ENCODE measurements at places on chromosomes 7 and 10.

DNA sequence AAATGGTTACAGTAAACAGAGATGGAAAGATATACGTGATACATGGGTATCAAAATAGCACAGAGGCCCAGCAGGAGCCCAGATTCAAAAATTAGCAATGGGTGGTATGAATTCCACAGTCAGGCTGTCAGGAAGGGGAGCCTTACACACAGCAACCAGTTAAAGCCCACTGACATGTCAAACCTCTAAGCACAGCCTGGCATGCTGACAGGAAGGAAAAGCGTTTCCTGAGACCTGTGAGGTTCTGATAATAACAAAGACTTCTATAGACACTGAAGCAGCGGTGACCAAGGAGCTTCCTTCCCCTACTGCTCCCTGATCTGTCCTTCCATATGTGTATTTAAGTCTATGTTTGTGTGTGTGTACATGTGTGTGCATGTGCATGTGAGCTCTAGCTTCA, 89.9 kb downstream of the PHYHIPL start:
- DNase-seq = no peak

DNA sequence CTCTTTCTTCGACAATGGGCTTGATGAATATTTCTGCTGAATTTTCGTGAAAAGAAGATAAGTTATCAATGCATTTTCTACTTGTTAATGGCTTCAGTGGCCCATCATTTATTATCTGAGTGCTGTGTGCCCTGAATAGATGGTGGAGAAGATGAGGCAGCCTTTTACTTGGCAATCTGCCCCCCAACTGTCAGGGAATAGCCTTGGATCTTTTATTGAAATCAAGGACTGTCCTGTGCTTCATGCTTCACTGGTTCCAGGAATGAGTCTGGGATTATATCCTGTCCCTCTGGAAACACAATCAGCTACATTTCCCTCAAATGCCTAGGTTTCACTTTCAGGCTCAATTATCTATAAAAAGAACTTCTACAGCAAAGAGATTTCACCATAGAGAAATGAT, 75.9 kb upstream of the NXPH1 start:
- no peak for DNase-seq

- no peak for DNase-seq
Measured at GRCh38 chr10:97381626-97382025, 19.5 kb downstream of the RRP12 start.

DNA sequence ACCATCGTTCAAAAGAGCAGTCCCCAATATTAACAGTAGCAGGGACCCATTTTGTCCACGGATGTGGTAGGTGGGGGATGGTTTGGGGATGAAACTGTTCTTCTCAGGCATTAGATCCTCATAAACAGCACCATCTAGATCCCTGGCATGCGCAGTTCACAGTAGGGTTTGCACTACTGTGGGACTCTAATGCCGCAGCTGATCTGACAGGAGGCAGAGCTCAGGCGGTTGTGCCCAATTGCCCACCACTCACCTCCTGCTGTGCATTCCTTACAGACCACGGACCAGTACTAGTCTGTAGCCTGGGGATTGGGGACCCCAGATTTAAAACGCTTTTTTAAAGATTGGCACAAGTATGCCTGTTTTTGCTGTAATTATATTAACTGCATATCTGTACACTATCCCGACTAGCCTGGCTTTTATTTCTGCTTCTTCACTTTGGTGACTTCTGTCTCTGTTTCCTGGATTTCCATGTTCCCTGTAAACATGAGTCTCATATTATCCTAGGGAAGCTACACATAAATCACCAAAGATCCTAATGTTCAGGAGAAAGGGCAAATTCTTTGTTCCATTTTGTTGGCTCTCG, 163.3 kb upstream of the AKR1E2 start:
- DNase-seq = no peak

GRCh38 chr10:50416181-50416824, 165.0 kb upstream of the ASAH2 start:
- no peak for DNase-seq

- no peak for DNase-seq
Measured at GRCh38 chr10:58631715-58632114, 119.0 kb downstream of the BICC1 start.

- no peak for DNase-seq
Measured at GRCh38 chr10:52785418-52785817, 12.8 kb upstream of the MBL2 start.

DNA sequence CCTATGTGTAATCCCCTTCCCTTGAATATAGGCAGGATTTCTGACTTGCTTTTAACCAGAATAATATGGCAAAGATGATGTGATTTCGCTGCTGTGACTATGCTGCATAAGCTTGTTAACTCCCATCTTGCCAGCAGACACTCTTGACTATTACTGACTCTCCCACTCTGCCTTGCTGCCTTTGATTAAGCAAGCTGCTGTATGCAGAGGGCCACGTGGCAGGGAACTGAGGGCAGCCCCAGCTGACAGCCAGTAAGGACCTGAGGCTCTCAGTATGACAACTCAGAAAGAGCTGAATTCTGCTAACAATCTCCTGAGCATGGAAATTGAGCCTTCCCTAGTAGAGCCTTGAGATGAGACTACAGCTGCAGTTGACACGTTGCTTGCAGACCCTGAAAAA, 279.4 kb upstream of the CACNA2D1 start:
- no peak for DNase-seq

- no peak for DNase-seq
Measured at GRCh38 chr10:21238717-21239116, 286.8 kb downstream of the SKIDA1 start.

DNA sequence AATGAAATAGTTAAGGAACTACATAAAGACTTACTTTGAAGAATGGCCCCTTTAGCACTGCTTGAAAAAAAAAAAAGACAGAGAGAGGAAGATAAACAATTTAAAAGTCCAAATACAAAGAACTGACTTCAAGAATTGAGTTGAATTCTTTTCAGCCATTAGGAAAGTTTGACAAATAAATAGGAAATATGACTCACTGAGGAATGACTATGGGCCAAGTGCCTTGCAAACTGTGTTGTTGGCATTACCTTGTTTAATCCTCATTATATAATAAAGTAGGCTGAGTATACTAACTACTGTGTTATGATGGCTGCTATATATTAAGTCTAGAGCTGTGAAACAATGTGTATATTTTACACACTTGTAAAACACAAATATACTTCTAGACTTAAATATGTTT, 151.1 kb downstream of the ELMO1 start:
- no peak for DNase-seq

DNA sequence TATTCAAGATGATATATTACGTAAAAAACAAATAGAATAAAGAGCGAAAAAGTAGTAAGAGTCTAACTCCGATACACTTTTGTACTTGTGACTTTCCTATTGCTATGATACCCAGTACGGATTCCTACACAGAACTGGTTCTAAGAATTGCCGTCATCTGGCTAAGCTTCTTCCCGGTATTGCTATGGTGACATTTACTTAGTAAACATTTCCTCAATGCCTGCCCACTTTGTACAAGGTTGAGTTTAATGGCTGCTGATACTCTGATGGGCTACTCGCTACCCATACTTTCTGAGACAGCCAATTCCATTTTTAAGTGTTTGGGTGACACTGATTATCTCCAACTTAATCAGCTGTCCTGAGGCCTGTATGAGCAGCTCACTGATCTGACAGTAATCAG, 55.6 kb downstream of the OSBPL3 start:
- DNase-seq = no peak

- DNase-seq = no peak
Measured at GRCh38 chr7:75796420-75796819, 17.2 kb downstream of the CCL24 start.

- peak; percentile 47 for DNase-seq
Measured at GRCh38 chr7:131688738-131689661, 132.6 kb upstream of the PODXL start.

DNA sequence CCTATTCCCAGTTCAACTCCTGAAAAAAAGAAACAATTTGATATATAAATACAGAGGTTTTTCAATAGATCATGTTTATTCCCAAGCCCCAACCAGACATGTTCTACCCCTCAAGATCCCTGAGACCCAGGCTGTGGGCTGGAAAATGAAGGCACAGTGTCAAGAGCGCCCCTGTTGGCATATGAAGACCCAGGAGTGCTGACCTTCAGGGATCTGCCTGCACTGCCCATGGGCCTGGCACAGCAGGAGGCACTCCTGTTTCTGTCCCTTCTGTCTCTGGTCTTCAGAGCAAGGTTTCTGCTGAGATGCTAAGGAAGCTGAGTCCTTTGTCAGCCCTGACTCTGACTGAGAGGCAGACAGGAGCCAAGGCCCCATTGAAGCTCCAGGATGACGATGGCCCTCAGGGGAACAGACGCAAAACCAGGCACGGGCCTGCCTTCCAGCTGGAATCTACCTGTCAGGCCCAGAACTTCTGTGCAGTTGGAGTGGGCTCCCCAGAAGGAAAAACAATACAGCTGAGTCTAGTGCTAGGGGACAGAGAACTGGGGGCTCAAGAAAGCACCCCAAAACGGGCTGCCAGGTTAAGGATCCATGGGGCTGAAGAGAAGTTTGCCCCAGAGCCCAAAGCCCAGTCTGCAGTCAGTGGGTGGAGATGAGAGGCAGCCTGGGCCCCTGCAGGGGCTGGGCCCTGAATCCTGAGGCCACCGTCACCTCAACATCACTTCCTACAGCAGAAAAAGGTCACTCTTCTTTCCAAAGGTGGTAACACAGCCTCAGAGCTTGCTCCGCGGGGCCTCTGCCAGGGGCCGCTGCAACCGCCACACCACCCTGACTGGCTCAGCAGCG, 6.7 kb upstream of the AIFM2 start:
- DNase-seq = no peak

GRCh38 chr10:72009425-72010081, 45.4 kb downstream of the CHST3 start:
- no peak for DNase-seq

- DNase-seq = no peak
Measured at GRCh38 chr10:7312488-7312857, 98.4 kb downstream of the SFMBT2 start.

DNA sequence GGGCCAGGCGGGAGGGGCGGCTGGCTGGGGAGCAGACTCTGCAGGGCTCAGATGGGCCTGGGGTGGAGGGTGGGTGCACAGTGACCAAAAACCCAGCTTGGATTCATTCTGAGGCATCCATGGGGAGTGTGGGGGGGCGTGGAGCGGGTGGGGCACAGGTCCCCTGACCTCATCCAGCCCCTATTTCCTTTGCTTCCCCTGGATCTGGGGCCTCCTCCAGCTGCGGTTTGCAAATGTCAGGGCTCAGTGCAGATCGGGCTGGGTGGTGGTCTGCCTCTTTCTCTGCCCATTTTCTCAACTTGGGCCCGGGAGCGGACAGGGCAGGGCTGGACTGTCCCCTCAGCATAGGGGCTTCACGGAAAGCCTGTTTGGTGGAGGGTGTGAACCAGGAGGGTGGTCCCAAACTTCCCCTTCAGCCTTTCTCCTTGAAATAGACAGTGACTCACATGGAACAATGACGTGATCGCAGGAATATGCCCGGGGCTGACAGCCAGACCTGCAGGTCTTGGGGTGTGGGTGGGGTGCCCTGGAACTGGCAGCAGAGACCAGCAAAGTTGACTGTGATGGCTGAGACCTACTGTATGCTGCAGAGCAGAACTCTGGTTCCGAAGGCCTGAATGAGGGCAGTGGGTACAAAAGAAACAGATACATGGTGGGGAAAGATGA, 72.9 kb upstream of the PODXL start:
- no peak for DNase-seq

- no peak for DNase-seq
Measured at GRCh38 chr10:118590334-118590733, 5.1 kb downstream of the PRLHR start.

- no peak for DNase-seq
Measured at GRCh38 chr10:43691485-43691884, 42.8 kb upstream of the ZNF32 start.

GRCh38 chr7:2644562-2645273, 12.9 kb downstream of the TTYH3 start:
- DNase-seq = no peak

- DNase-seq = no peak
Measured at GRCh38 chr7:35823440-35823839, 22.6 kb downstream of the SEPTIN7 start.

DNA sequence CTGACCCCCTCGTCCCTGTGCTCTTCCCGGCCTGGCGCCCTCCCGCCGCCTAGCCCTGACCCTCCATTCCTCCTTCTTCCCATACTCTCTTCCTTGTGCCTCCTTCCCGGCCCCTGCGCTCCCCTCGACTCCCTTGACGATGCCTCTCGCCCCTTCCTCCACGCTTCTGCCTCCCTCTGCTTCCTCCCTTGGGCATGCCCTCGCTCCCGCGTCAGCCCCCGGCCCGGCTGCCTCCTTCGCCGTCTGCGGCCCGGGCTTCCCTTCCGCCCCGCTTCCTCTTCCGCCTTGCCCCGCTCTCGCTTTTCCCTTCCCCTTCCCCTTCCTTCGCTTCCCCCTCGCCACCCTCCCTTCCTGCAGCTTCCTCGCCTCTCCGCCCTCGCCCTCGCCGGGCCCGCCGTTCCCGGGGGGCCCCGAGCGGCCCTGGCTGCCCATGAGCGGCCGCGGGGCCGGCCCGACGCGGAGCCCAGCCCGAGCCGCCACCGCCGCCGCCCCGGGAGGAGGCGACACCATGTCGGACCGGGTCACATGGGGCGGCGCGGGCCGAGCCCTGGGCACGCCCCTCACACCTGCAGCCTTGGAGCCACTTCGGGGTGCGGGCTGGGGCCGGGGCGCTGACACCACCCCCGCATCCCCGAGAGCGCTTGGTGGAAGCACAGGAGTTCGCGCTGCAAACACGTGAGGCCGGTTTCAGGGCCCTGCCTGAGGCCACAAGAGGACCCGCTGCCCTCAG, at the start of gene FBXW4:
Gene FBXW4 (minus strand): TSS at position 497 of the 730 bp plus-strand sequence. CDS start 65 bp downstream, at position 432.
- DNase-seq = peak; percentile 58

GRCh38 chr10:125722811-125723210, 3.3 kb downstream of the EDRF1 start:
- no peak for DNase-seq

- DNase-seq = no peak
Measured at GRCh38 chr7:95800787-95801186, 28.4 kb downstream of the DYNC1I1 start.

DNA sequence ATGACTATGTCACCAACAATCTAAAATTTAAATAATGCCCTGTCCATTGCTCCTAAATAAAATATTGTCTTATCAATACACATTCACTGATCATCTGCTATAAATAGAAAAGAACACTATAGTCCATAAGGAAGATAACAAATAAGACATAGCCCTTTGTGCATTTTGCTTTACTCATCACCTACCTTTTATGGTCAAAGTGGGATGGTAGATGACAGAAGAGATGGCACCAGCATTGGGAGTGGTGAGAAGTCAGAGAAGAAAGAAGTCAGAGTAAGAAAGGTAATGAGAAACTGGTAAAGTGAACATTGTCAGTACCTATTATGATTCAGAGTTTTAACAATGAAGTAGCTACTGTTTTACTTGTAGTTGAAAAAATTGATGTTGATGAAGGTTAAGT, 31.1 kb downstream of the SEMA3E start:
- no peak for DNase-seq

DNA sequence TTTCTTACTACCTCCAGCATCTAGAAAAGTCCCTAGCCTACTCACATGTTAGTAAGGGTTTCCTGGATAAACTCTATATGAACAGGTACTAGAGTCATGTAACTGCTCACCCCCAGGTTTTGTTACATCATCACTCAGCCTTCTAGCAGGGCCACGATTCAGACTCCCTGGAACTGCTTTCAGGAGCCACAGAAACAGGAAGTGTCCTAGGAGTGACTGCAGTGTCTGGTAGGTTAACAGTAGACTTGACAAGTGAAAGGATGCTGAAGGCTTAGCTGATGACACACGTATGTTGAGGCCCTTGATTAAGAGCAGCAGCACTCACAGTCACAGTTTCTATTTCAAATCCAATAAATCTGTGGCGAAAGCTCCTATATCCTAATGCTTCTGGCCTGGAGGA, 101.2 kb downstream of the DNMBP start:
- no peak for DNase-seq

GRCh38 chr7:102472126-102473041, 6.3 kb downstream of the POLR2J start:
- no peak for DNase-seq

GRCh38 chr10:132395704-132396493, 1.1 kb upstream of the PWWP2B start:
- DNase-seq = no peak

Data from stimulated activated CD4-positive, alpha-beta T cell treated with anti-CD3 and anti-CD28 coated beads, Interleukin-4, amount 100 ng/mL, for 48 hours (primary cell).